ENCODE measurements at places on chromosomes 13 and 19. TPM values are rescaled to one million over a fixed set of nuclear protein-coding genes. Genes with fewer than 3 reads are reported as not detected.

Gene SIGLEC10
- 0.47 TPM for polyA plus RNA-seq

Gene CRX
- 0.07 TPM for polyA plus RNA-seq

Gene RNF225
- polyA plus RNA-seq, result not detected

Gene CDC42EP5
- 2.3 TPM for polyA plus RNA-seq

Gene CLC
- 0.63 TPM for polyA plus RNA-seq

Gene CYP4F8
- polyA plus RNA-seq, result not detected

Gene IGFL1
- not detected for polyA plus RNA-seq

Gene ADGRE2
- 2.3 TPM for polyA plus RNA-seq

Gene FUT6
- not detected for polyA plus RNA-seq

Gene HPN
- 14.0 TPM for polyA plus RNA-seq

Gene CEACAM18
- polyA plus RNA-seq, result not detected

Gene TEX101
- not detected for polyA plus RNA-seq

Gene ZNF426
- 10.5 TPM for polyA plus RNA-seq

Gene FCHO1
- polyA plus RNA-seq, result 14.9 TPM

Gene GJB6
- polyA plus RNA-seq, result not detected

Gene SIGLEC7
- not detected for polyA plus RNA-seq

Gene PODNL1
- 1.3 TPM for polyA plus RNA-seq

Gene GTF3A
- polyA plus RNA-seq, result 174 TPM

Gene HNRNPA1L2
- 7.2 TPM for polyA plus RNA-seq

Gene C5AR1
- polyA plus RNA-seq, result 0.08 TPM

Gene CEACAM4
- not detected for polyA plus RNA-seq

Data from GM23338 (cell line).